ENCODE measurements at places on chromosomes 6 and 20.

GRCh38 chr6:157314705-157315321 is 8.5 kb downstream of the TMEM242 start:
- DNase-seq: no peak

DNA sequence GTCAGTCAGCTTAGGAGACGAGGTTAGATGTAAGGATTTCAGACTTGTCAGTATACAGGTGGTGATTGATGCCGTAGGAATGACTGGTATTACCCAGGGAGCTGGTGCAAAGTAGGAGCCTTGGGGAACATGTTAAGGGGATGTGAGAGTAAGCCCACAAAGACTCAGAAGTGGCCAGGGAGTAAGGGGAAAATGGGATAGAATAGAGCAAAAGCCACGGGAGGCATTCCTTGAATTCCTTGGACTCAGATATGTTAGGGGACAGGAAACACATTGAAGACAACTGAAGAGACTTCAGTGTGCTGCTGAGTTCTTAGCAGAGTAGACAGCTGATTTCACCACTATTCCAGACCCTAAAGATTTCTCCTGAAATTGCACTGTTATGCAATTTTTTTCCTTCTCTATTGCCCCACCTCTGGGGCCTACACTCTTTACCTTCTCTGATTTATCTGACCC is 1.2 kb upstream of the ACAT2 start:
- no peak for DNase-seq

DNA sequence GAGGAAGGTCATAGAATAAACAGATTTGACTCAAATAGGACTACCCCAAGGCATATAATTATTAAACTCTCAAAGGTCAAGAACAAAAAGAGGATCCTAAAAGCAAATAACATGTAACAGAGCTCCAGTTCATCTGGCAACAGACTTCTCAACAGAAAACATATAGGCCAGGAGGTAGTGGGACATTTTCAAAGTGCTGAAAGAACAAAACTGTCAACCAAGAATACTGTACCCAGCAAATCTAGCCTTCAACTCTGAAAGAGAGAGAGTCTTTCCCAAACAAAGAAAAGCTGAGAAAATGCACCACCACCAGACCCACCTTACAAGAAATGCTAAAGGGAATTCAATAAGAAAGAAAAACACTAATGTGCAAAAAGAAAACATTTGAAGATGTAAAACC is 11.9 kb downstream of the NQO2 start:
- DNase-seq: no peak

- no peak for DNase-seq
Measured at GRCh38 chr20:32385541-32385940, 27.4 kb downstream of the ASXL1 start.

DNA sequence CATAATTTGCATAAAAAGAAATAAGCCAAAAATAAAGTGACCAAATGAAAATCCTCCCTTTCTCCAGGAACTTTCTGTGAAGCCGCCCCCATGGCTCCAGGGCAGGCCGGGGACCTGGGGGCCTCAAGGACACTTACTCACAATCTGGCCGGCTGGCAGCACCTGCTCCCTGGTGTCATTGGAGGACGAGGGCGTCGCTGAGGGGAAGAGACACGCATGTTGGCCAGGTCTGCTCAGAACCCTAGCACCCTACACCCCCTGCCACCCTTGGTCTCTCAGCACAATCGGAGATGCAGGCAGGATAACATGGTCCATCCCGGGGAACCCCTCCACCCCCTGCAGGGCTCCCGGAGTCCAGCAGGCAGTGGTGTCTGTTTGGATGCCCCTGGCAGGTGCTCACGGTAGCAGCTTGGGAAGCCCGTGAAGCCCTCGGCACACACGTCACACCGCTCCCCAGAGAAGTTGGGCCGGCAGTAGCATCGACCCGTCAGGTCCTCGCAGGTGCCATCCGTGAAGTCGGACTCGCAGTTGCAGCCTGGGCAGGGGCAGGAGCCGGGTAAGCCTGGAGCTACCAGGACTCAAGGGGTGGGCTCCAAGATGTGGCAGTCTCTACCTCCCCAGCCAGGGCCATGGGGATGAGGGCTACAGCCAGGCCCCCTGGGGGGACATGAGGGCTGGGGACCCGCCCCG is 21.3 kb downstream of the LAMA5 start:
- DNase-seq: no peak

- no peak for DNase-seq
Measured at GRCh38 chr20:36647196-36648121, 1.5 kb upstream of the SLA2 start.
